Substantia nigra (tissue), 51 donors: ENCODE measurements at places on chromosomes 5 and 9.

DNA sequence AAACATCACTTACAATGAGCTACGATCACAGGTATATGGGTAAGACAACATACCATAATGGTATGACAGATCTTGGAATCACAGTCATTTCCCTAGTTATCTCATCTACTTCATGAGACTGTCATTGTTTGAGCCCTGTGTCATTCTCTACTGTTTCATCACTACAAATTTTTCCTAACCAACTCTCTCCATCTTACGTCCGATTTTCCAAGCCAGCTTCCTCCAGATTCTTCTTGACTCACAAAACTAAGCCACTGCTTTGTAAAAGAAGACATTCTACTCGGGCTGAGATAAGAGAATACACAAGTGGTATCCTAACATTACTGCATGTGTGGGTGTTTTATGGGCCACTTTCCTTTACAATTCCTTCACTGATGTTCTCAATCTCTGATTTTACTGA lies 49.6 kb downstream of the SERINC5 start:
- DNase-seq, result no peak

DNA sequence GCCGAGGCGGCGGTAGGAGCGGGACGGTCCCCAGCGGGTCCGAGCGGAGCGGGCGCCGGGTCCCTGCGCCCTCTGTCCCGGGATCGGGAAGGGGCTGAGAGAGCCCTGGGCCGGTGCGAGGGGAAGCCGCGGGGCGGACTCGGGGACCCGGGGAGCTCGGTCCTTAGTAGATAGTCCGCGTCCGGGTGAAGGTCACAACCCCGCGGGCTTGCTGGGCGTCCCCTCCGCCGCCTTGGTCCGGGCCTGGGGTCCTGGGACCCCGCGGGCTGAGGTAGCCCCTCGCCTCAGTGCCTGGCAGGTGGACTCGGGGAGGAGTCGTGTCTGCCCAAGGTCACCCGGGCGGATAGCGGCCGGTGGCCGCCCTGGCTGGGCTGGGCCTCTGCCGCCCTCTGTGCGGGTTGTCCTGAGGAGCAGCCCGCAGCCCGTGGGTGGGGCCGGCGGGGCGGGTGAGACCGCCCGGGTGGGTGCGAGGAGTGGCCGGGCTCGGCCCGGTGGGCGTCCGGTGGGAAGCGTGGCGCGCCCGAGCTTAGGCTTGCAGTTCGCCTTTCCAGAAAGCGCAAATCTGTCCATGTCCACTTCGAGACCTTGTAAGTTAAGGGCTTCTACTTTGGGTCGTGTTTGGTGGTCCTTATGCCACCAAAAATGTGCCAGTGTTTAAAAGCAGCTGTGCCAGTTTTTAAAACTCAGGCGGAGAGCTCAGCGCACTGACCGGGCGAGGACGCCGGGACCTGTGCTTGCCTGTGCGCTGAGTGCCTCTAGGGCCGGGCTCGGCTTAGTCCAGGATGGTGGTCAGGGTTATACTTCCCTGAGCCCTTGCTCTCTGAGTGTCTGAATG lies 554 bp downstream of the SDHA start:
- DNase-seq, result peak; percentile 29

DNA sequence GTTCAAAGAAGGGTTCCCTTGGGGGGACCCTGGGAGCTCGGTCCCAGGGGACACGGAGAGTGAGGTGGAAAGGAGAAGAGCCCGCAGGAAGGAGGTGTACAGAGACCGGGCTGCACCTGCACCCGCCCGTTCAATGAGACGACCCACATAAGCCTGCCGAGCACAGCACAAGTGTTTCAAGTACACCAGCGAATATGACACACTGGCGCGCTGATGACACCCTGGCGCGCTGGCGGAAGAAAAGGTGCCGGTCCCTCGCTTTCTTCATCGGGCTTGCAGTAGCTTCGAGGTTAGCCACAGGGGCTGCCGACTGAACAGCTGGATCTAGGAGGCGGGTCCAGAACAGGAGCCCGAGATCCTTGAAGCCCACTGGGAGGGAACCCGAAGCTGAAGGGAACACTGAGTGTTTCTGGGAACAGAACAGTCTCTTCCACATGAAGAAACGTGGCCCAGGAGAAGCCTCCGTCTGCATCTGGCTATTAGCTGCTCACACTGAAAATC lies 1.4 kb downstream of the TBC1D9B start:
- DNase-seq, result no peak

DNA sequence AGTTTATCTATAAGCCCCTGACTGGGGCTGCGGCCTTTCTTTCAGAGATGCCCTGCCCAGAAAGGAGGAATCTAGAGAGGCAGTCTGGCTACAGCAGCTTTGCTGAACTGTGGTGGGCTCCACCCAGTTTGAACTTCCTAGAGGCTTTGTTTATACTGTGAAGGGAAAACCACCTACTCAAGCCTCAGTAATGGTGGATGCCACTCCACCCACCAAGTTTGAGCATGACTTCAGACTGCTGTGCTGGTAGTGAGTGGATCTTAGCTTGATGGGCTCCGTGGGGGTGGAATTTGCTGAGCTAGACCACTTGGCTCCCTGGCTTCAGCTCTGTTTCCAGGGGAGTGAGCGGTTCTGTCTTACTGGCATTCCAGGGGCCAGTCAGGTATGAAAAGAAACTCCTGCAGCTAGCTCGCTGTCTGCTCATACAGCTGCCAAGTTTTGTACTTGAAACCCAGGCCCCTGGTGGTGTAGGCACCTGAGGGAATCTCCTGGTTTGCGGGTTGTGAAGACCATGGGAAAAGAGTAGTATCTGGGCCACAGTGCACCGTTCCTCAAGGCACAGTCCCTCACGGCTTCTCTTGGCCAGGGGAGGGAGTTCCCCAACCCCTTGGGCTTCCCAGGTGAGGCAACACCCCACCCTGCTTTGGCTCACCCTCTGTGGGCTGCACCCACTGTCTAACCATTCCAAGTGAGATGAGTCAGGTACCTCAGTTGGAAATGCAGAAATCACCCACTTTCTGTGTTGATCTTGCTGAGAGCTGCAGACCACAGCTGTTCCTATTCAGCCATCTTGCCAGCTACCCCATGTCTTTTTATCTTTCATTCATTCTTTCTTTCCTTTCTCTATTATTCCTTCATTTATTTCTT lies 211.8 kb upstream of the C9orf72 start:
- no peak for DNase-seq

- DNase-seq, result no peak
These were observed 3.2 kb downstream of the SLC22A4 start for GRCh38 chr5:132297211-132297940.

DNA sequence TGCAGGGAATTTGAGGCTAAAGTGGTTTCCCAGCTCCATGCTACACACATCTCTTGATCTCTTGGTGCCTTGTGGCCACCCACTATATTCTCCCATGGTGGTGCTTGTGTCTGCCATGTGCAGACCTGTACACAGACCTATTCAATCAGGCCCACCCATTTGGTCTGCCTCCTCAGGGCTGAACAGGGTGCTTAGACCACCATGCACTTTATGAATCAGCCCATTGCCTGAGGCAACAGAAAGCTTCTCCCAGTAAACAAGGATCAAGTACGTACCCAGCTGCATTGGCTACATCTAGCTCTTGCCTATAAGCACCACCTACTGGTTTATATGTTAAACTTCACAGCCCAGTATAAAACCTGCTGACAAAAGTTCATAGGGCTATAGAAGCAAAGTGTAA lies 664.3 kb upstream of the EDIL3 start:
- peak; percentile 2 for DNase-seq

GRCh38 chr9:2285416-2286332 lies 270.5 kb downstream of the SMARCA2 start:
- no peak for DNase-seq

DNA sequence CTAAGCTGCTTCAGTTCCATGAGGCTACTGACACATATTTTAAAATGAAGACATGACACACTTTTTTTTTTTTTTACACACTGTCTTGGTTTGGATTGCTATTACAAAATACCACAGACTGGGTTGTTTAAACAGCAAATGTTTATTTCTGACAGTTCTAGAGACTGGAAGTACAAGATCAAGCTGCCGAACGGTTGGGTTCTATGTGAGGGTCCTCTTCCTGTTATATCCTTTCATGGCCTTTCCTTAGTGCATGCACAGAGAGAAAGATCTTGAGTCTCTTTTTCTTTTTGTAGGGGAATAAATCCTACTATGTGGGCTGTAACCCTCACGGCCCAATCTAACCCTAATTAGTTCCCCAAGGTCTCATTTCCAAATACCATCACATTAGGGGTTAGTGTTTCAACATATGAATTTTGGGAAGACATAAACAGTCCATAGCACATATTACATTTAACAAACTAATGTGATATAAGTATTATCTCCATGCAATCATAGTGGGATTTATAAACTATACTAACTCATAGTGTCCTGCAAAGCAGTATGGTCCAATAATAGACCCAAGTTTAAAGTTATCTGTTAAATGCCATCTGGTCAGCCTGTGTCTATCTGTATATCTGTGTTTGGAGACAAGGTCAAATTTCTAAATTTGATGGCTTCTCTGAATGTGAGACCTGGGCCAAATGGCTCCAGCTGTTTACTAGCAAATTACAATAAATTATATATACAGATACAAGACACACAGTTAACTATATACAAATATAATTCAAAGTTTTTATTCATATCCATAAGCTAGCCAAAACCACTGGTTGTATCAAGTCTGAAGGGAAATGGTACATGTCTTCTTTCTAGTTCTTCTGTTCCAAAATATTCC lies 90.3 kb upstream of the NREP start:
- no peak for DNase-seq

- DNase-seq, result no peak
These were observed 281.1 kb downstream of the PSAT1 start for GRCh38 chr9:78578072-78578471.

DNA sequence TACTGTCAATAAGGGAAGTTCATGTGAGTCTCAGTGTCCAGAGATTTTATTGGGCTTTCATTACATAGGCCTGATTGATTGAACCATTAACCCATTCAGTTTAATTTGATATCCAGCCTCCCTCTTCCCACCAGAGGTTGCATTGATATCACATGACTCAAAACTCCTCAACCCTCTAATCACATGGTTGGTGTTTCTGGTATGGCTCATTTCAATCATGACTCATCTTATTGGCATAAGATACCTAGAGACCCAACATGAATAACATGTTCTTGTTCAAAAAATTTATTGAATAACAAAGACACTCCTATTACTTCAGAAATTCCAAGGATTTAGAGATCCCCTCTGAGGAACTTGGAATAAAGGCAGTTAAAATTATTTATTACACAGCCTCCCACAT lies 982.2 kb downstream of the TLE1 start:
- no peak for DNase-seq

GRCh38 chr5:149961957-149962409 lies 1.4 kb downstream of the SLC26A2 start:
- no peak for DNase-seq

- DNase-seq, result no peak
These were observed 2.9 kb upstream of the ISCA1 start for GRCh38 chr9:86285261-86285660.

DNA sequence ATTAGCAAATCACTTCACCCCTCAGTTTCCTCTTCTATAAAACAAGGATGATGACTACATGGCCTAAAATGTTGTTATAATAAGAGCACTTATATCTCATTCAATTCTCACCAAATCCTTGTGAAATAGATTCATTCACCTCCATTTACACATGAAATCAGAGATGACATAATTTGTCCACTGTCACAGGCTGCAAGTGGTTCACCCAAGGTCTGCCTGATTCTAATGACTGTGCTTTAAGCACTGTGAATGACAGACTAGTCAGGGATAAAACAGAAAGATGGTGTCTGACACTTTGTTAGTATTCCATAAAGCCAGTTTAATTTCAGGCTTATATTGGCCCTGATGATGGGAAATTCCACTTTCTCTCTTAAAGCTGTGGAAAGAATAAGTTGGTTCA lies 209.5 kb downstream of the MAPKAP1 start:
- DNase-seq, result no peak

DNA sequence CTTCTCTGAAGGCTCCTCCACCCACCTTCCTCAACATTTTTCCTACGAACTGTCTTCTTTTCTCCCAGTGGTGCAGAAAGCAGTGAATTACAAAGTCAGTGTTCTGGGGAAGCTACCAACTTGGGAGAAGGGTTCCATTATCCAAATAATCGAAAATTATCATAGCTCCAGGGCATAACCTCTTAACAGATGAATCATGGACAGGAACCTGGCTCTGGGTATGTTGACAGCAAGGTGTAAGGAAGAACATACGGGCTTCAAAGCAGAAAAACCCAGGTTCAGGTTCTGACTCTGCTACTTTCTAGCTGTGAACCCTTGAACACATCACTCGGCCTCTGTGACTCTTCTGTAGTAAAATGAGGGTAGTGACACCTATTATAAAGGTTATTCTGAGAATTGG lies 351.3 kb downstream of the ENC1 start:
- DNase-seq, result no peak

DNA sequence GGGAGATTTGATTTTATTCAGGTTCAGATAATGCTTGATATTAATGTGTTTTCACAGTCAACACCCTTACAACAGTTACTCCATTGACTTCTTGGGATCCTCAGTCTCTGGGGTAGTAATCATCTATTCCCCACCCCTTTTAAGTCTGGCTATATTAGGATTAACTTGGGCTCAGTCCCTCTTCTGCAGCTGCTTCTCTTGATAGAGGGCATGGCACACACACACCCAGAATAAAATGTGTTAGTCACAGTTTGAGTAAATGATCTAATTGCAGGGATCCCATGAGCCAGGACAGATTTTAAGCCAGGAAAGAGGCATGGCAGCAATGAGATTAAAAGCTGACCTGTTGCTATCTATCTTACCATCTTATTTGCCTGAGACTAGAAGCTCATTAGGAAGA lies 53.7 kb upstream of the VLDLR start:
- DNase-seq, result no peak

DNA sequence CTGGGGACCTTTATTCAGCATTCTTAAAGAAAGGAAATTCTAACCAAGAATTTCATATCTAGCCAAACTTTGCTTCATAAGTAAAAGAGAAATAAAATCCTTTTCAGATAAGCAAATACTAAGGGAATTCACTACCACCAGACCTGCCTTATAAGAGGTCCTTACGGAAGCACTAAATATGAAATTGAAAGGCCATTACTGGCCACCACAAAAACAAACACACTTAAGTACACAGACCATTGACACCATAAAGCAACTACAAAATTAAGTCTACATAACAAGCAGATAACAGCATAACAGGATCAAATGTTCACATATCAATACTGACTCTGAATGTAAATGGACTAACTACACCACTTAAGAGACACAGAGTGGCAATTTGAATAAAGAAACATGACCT lies 361.4 kb upstream of the POU5F2 start:
- no peak for DNase-seq

DNA sequence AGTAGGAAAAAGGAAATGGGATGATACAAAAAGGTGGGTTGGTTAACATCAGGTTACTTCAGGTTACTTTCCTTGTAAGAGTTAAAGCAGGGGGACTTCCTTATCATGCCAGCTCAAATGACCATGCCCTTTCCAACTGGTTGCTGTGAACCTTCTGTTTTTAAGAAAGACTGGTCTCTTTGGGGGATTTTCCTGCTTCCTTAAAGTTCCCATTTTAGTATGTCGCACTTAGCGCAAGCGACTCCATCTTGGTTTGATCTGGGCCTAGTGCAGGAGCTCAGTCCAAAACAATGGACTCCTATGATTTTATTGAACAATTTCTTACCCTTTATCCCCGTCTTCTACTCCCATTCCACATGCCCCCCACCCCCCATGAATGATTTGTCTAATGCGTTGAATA lies 169.8 kb downstream of the INSYN2B start:
- no peak for DNase-seq
